ENCODE measurements at places on chromosomes 1 and 21. TPM values are rescaled to one million over a fixed set of nuclear protein-coding genes. Genes with fewer than 3 reads are reported as not detected.

Gene MRPS15
- total RNA-seq, result 77.7 TPM

Gene ADAMTS4
- total RNA-seq, result 0.91 TPM

Gene TRIM45
- total RNA-seq, result 3.4 TPM

Gene TAGLN2
- 570 TPM for total RNA-seq

Gene JTB
- 216 TPM for total RNA-seq

Gene ADGRB2
- 9.4 TPM for total RNA-seq

Data from Daoy (cell line).